ENCODE measurements at places on chromosomes 6 and 20. TPM values are rescaled to one million over a fixed set of nuclear protein-coding genes. Genes with fewer than 3 reads are reported as not detected.

PCK1 gene
- not detected for total RNA-seq

EYA4 gene
- under 0.01 TPM for total RNA-seq

SLC22A7 gene
- total RNA-seq: not detected

METTL24 gene
- total RNA-seq: not detected

MUC22 gene
- not detected for total RNA-seq

CDSN gene
- under 0.01 TPM for total RNA-seq

SMIM13 gene
- 12.4 TPM for total RNA-seq

MUC21 gene
- total RNA-seq: not detected

HSPA1L gene
- 0.85 TPM for total RNA-seq

TRIM10 gene
- total RNA-seq: not detected

PKIB gene
- total RNA-seq: not detected

SLC17A3 gene
- total RNA-seq: not detected

SLC22A2 gene
- total RNA-seq: not detected

GNMT gene
- 0.09 TPM for total RNA-seq

ARHGAP40 gene
- total RNA-seq: not detected

TFAP2D gene
- total RNA-seq: not detected

MYH7B gene
- under 0.01 TPM for total RNA-seq

RHAG gene
- total RNA-seq: not detected

SIGLEC1 gene
- not detected for total RNA-seq

AURKA gene
- 39.9 TPM for total RNA-seq

ZSCAN31 gene
- 13.4 TPM for total RNA-seq

SSTR4 gene
- total RNA-seq: not detected

POU3F2 gene
- total RNA-seq: not detected

SPATA25 gene
- total RNA-seq: 0.75 TPM

WFDC12 gene
- total RNA-seq: not detected

LHFPL5 gene
- not detected for total RNA-seq

REPS1 gene
- 26.2 TPM for total RNA-seq

ADGRF1 gene
- total RNA-seq: not detected

TNFRSF6B gene
- 10.2 TPM for total RNA-seq

ERVFRD-1 gene
- not detected for total RNA-seq

SIRPG gene
- not detected for total RNA-seq

MYBL2 gene
- total RNA-seq: 10.3 TPM

MRAP2 gene
- total RNA-seq: 4.6 TPM

COL9A1 gene
- total RNA-seq: not detected

ZKSCAN3 gene
- 6.1 TPM for total RNA-seq

VSX1 gene
- not detected for total RNA-seq

TP53TG5 gene
- total RNA-seq: not detected

GTSF1L gene
- not detected for total RNA-seq

FAM83B gene
- total RNA-seq: not detected

RBM24 gene
- 3.3 TPM for total RNA-seq

NTSR1 gene
- 0.27 TPM for total RNA-seq

TMEM239 gene
- not detected for total RNA-seq

C20orf96 gene
- 3.4 TPM for total RNA-seq

EYA2 gene
- total RNA-seq: not detected

GPX5 gene
- not detected for total RNA-seq

BACH2 gene
- 0.27 TPM for total RNA-seq

AKAP7 gene
- total RNA-seq: 1.6 TPM

KIAA1755 gene
- total RNA-seq: 2.4 TPM

MUCL3 gene
- not detected for total RNA-seq

GGTLC1 gene
- total RNA-seq: not detected

TPX2 gene
- total RNA-seq: 19.3 TPM

Data from endothelial cell of coronary artery (primary cell).